ENCODE measurements at places on chromosomes 5 and 9. TPM values are rescaled to one million over a fixed set of nuclear protein-coding genes. Genes with fewer than 3 reads are reported as not detected.

DNA sequence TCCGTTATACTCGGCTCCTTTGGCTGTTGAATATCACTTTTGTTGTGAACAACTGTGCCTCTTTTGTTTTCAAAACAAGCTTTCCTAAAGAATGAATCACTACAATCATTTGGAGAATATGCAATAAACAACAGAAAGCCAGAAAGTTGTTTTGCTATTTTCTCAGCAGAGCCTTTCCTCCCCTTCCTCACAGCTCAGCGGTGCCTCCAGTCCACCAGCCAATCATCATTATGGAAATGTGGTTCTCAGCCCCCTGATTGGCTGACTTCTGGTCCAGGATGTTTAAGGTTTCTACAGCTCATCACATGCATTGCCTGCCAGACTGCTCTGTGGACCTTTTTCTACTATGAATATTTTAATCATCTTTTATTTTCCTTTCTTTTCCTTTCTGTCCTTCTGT lies 9.1 kb upstream of the ZNF608 start:
- H3K27ac ChIP-seq = no peak overlapping the region
- no peak for DNase-seq
- no peaks in the 10 kb centered on the region for H3K36me3 ChIP-seq
- no peaks in the 10 kb centered on the region for H3K27me3 ChIP-seq

Gene ELAVL2
- 0.24 TPM for total RNA-seq

Gene TRAF2
- 22.4 TPM for total RNA-seq

Gene BTNL8
- 51.6 TPM for total RNA-seq
